ENCODE measurements at places on chromosomes 1 and 21.

GRCh38 chr1:205689479-205689878, 9.2 kb upstream of the SLC45A3 start:
- DNase-seq, result no peak

DNA sequence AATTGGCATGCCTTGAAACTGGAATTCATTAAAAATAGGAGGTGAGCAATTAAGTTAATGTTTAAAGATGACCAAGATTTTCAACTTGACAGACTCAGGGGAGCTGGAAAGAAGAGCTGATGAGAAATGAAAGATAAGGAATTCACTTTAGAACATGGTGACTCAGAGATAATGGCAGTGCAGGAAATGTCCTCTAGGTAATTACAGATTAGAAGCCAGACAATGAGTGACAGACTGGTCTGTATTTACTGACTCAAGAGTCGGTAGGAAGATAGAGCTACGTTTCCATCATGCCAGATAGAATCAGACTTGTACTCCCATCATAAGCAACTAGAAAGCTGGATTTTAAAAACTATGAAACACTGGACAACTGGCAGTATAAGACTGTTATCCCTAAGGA, 151.6 kb downstream of the AJAP1 start:
- DNase-seq, result no peak

DNA sequence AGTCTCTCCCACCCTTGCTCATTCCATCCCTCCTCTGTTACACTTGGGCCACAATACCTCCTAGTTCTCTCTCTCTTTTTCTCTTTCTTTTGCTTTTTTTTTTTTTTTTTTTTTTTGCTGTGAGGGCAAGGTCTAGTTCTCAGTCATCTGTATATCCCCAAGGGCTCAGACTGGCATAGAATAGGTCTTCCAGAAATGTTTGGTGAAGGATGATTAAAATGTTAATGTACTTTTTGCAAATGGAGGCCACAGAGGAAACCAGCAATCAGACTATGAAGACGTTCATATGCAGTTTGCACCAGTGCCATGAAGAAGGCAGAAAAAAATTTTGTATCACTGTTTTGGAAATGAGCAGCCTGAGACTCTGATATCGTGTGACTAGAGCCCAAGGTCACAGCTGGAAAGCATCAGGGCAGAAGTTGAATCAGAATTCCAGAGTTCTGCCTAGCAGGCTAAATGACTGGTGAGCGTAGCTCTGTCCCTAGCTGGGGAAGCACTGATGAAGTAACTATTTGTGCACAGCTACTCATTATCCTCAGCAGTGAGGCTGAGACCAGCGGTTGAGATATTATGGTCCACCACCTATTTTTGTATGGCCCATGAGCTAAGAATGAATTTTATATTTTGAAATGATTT, 186.5 kb downstream of the TGFBR3 start:
- DNase-seq, result no peak

DNA sequence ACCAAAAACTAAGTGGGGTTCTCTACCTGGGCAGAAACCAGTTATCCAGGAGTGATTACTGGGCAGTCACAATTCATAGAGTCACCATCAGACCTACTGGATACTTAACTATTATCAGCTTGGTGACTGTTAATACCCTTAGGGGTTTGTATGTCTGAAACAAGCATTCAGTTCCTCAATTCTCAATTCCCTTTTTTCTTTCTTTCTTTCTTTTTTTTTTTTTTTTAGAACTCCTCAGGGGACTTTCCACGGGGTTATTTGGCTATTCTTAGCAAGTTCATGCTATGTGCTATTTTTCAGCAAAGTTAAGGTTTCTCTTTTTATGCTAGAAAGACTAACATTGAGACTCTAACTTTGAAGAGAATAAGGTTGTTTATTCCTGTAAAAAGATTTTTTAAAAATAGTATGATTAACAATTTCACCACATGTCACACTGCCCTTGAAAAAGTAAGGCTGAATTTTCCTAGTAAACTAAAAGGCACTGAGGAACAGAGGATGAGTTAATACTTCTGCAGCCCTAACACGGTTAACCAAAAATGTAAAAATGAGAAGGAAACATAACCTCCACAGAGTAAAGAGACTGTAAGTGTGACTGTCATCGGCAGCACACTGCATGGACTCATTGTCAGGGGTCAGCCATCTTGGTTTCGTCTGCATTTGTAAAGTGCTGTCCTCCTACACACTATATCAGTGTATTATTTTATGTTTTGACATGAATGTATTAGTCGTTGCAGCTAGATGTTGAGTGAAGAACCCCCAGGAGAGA, 310.2 kb downstream of the NTNG1 start:
- DNase-seq, result no peak

DNA sequence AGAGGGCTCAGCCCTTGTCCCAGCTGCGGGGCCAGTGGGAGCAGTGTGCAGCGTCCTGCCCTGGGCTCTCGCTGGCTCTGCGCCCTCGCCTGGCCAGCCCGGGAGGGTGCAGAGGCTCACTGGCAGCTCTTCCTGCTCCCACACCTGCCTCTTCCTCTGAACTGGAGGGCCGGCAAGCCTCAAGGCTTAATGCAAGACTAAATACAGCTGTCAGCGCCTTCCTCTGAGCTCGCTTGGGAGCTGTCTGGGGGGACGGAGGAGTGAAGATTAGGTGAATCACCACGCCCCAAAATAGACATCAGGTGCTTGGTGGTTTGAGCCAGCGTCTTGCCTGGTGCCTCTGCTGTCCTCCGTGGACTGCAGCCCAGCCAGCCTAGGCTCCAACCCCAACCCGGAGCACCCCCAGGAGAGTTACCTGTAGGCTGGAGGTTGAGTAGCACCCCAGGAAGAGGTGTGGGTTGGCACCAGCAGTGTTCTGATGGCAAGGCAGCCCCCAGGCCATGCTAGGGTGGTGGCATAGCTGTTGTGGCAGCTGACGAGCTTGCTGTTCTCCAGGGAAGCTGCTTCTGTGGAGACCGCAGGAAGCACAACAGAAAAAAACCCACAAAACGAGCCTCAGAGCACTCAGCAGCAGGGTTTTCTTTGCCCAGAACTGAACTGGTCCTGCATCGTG, 36.9 kb downstream of the UMODL1 start:
- DNase-seq, result peak; percentile 70

DNA sequence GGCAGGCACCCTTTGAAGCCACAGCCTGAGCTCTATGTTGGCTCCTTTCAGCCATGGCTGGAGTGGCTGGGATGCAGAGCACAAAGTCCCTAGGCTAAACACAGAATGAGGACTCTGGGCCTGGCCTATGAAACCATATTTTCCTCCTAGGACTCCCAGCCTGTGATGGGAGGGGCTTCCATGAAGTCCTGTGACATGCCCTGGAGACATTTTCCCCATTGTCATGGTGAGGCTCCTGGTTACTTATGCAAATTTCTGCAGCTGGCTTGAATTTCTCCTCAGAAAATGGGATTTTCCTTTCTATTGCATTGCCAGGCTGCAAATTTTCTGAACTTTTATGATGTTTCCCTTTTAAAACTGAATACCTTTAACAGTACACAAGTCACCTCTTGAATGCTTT, 61.3 kb downstream of the VCAM1 start:
- no peak for DNase-seq

- DNase-seq, result no peak
Observed at GRCh38 chr1:112528076-112528475, 19.3 kb downstream of the WNT2B start.

GRCh38 chr1:93235261-93235660, 54.7 kb downstream of the CCDC18 start:
- no peak for DNase-seq

GRCh38 chr1:112988367-112988766, 32.4 kb upstream of the SLC16A1 start:
- no peak for DNase-seq

DNA sequence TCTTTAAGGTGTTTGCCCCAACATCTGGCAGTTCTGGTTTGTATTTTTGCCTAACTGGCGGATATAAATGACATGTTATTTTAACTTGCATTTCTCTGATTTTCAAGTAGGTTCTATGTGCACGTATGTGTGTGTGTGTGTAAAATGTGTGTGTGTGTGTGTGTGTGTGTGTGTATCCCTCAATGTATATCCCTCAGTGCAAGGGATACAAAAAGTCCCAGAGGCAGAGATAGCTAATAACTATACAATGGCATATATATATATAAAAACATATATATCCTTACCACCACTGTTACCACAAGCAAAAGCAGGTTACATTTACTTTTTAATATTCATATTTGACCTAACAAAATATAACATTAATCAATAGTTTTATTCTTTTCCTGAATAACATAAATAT, 95.0 kb upstream of the NR5A2 start:
- no peak for DNase-seq

DNA sequence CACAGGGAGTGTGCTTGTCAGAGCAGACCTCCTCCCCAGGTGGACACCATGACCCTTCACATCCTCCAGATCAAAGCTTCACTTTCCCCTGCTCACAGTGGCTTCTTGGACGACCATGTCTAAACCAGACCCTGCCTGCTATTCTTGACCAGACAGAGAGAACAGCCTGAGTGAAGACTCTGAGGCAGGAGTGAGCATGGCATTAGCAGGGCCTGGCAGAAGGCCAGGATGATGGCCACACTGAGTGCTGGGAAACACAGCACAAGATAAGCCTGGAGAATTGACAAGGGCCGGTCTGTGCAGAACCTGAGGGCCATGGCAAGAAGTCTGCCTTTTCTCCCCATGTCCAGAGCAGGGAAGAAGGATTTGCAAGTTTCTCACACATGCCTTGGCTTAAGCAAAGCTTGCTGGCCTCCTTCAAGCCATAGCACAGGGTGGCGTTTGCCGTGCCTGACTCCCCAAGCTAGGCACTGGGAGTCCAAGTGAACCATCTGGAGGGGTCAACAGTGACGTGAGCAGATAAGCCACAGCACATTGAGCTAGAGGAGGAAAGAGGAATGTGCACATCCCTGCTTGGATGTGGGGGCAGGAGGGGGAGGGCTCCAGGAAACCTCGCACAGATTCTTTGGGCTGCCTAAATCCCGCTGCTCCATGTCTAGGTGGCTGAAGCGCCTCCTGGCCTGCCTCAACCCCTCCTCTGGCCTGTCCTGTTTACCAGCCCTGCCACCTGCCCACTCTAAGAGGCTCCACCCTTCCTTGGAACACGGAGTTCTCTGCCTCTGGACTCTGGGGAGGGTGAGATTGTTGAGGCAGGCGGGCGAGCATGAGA, 87.1 kb downstream of the CD58 start:
- no peak for DNase-seq

GRCh38 chr21:45894450-45894825, 87.1 kb upstream of the COL6A1 start:
- no peak for DNase-seq

DNA sequence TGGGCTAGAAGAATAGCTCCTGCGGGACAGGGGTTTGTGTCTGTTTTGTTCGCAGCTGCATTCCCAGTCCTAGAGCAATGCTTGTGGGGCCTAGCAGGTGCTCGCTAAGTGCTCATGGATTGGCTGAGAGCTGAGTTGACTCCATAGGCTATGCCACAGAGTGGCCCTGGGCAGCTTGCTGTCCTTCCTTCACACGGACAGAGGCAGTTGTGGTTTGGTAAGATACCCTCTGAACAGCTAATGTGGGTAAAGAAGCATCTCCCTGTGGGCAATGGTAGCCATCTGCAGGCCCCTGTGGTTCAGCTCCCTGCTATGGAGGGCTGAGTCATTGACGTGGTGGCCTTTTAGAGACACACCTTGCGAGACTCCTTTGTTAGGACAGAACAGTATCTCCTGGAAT, 23.5 kb upstream of the LBR start:
- no peak for DNase-seq

DNA sequence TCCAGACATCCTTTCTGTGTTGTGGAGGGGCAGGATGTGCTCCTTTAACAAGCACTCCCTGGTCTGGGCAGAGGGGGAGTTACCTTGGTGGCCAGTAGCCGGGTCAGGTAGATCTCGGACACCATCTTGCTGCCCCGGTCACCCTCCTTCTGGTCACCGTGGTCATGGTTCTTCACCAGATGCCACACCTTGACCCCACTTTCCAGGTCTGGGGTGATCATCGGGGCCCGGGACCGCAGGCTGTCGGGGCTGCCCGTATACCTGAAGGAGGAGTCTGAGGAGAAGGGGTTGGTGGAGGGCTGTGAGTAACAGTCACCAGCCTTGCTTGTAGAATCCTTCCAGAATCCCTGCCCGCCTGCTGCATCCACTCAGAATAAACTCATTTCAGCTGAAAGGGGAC, 122.3 kb upstream of the CD34 start:
- DNase-seq, result no peak

GRCh38 chr1:234716908-234717375, 107.0 kb upstream of the IRF2BP2 start:
- DNase-seq, result no peak

- no peak for DNase-seq
Observed at GRCh38 chr1:98420376-98421084, 241.0 kb upstream of the SNX7 start.

- no peak for DNase-seq
Observed at GRCh38 chr21:15224346-15225086, 159.7 kb upstream of the NRIP1 start.

DNA sequence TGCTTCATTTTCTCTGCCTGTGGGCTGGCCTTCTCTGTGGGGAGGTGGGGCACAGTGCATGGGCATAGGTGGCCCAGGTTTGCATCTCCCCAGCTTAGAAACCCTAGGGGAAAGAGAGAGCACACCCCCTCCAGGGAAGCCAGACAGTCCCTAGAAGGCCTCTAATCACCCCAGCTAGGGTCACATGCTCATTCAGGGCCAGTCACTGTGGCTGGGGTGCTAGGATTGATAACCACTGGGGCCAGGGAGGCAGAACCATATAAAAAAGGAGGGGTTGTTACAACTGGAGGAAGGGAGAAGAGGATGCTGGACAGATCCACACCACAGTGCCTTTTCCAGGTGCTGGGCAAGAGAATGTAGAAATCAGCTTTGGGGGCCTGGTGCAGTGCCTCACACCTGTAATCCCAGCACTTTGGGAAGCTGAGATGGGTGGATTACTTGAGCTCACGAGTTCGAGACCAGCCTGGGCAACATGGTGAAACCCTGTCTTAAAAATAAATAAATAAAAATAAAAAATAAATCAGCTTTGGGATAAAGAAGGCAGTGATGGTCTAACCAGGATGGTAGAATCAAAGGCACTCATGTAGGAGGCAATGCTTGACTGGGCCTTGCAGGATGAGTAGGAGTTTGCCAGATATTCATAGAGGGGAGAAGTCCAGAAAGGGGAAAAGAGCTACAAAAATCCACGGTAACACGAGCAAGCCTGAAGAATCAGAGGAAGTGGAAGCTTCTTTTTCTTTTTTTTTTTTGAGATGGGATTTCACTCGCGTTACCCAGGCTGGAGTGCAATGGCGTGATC, 19.5 kb downstream of the FBLIM1 start:
- DNase-seq, result no peak

DNA sequence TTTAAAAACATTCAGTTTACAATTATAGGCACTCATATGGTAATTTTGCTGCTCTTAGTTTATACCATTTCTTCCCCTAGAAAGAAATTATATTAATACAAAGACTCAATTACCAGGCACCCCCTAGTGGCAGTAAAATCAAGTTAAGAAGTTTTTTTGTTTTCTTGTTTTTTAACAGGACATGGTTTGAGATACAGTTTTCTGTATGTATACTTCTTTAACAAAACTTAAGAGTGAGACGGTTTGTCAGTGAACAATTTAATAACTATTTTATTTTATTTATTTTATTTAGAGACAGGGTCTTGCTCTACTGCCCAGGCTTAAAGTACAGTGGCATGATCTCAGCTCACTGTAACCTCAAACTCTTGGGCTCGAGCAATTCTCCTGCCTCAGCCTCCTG, 224.6 kb downstream of the FAF1 start:
- DNase-seq, result no peak

- DNase-seq, result no peak
Observed at GRCh38 chr1:19437891-19438294, 47.4 kb downstream of the CAPZB start.
